ENCODE measurements at places on chromosomes 5 and 9. TPM values are rescaled to one million over a fixed set of nuclear protein-coding genes. Genes with fewer than 3 reads are reported as not detected.

- peaks cover 38% of the 10 kb centered on the region for H3K4me1 ChIP-seq
- no peak for DNase-seq
- no peaks in the 10 kb centered on the region for H3K36me3 ChIP-seq
- H3K27ac ChIP-seq = peak overlapping the region; percentile 67
Measured at GRCh38 chr5:126508251-126508961, 85.2 kb downstream of the GRAMD2B start.

DNA sequence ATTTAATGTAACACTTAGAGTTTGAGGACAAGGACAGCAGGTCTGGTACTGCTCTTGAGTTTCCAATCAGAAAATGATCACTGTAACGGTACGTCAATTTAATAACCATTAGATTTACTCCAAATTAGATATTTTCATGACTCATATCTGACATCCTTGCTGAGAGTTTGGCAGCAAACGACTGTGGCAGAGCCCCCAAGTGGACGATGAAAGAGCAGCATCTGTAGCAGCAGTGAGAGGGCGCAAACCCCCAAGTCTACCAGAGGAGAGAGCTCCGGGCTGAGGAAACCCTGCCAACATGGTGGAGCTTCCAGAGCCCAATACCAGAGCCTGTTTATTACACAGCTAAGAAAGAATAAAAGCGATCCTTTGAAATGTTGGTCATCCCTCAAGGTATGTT is 73.2 kb upstream of the EPB41L4A start:
- H3K4me3 ChIP-seq = no peak overlapping the region
- H3K27me3 ChIP-seq = no peaks in the 10 kb centered on the region
- H3K27ac ChIP-seq = no peak overlapping the region
- no peaks in the 10 kb centered on the region for H3K36me3 ChIP-seq
- DNase-seq = peak; percentile 70

DNA sequence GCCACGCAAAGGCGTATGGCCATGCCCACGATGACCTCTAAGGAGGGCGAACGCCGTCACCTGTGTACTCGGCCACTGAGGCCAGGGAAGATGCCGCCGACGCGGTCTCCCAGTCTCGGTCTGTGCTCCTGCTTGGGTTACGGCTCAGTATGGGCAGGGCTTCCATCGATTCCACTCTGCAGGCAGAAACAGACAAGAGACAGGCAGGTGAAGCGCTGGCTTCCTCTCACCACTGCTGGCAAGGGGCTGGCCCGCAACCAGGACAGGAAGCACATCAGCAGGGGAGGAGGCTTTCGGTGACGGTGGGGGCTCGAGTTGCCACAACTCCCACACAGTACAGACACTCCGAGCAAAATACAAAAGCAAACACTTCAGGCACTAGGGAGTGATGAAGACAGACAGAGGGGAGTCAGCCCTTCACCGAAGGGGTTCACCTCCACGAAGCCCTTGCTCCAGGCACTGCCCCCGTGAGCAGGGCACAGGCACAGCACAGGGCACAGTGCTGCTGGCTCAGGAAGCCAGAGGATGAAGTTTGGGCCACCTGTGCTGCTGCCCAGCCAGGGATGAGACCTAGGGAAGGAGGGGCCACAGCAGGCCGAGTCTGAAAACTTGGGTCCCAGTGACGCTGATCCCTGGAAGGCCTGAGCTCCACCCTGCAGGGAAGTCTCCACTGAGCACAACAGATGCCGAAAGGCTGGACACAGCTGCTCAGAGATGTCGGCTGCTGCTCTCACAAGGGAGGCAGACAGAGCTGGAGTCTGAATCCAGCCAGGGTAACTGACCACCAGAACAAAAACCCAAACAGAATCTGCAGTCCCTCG is 91.3 kb downstream of the CAMSAP1 start:
- no peaks in the 10 kb centered on the region for H3K4me1 ChIP-seq
- no peak for DNase-seq
- H3K36me3 ChIP-seq = peaks cover 79% of the 10 kb centered on the region
- no peak overlapping the region for H3K27ac ChIP-seq
- H3K4me3 ChIP-seq = no peak overlapping the region

DNA sequence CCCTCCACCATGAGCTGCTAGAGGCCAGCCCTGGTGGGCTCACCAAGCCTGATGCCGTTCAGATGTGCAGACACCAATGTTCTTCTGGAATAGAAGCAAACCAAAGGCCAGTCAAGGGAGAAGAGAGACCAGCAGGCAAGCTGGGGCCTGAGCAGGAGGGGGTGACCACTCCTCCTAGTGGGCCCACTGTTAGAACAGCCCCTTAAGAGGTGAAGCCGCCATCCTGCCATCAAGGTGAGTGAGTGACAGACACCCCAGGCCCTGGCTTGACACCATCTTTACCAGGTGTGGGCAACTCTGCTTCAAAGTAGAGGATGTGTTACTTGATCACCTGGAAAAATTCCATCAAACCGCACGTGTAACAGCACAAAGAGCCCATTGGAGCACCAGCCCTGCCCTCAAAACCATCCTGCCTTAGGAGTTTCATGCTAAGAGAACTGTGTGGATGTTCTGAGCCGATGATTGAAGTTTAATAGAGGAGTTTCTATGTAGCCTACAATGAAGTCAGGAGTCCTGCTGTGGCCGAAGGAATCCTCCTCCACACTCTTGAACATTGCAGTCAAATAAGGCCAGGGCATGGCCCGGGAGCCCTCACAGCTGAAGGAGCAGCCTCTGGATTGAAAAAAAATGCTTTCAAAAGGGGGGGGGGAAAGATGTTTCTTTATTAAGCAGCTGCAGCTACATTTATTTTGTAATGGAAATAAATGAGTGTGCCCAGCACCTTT is 20.8 kb downstream of the AMBP start:
- H3K36me3 ChIP-seq = no peaks in the 10 kb centered on the region
- peak; percentile 55 for DNase-seq
- no peak overlapping the region for H3K27ac ChIP-seq
- no peak overlapping the region for H3K4me3 ChIP-seq
- H3K27me3 ChIP-seq = no peaks in the 10 kb centered on the region

DNA sequence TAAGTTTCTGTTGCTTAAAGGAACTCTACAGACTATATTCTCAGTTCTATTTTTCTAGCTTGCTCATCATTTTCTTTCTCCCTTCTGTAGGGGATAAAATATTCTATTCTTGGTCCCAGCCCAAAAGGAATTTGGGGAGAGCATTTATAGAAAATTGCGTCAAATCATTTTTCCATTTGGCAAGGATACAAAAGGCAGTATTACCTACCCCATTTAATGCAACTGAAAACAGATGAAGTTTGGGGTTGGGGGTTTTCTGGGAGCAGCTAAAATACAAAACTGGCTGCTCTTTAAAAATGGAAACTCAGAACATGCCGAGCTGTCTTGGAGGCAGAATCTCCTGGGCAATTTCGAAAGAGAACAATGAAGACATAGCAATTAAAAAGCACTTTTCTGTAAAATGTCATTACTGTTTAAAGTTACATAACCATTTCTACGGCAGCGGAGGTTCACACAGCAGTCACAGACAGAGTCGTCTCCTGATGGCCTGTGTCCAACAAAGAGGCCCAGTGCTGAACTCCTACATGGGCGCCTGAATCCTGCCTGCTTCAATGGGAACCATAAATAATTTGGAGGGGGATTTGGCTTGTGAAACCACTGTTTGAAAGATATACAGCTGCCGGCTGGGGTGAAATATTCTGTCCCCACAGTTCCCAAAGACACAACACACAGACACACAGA is 152.4 kb downstream of the BRINP1 start:
- H3K4me3 ChIP-seq = no peak overlapping the region
- no peaks in the 10 kb centered on the region for H3K4me1 ChIP-seq
- H3K27me3 ChIP-seq = no peaks in the 10 kb centered on the region
- no peak overlapping the region for H3K27ac ChIP-seq

- DNase-seq = no peak
- no peaks in the 10 kb centered on the region for H3K36me3 ChIP-seq
- H3K4me1 ChIP-seq = no peaks in the 10 kb centered on the region
Measured at GRCh38 chr9:106883626-106884190, 20.7 kb downstream of the ZNF462 start.

GRCh38 chr9:124137944-124138335 is 119.8 kb upstream of the NEK6 start:
- no peak overlapping the region for H3K4me3 ChIP-seq
- no peak overlapping the region for H3K27ac ChIP-seq
- H3K4me1 ChIP-seq = no peaks in the 10 kb centered on the region
- no peaks in the 10 kb centered on the region for H3K36me3 ChIP-seq
- H3K27me3 ChIP-seq = no peaks in the 10 kb centered on the region
- no peak for DNase-seq

DNA sequence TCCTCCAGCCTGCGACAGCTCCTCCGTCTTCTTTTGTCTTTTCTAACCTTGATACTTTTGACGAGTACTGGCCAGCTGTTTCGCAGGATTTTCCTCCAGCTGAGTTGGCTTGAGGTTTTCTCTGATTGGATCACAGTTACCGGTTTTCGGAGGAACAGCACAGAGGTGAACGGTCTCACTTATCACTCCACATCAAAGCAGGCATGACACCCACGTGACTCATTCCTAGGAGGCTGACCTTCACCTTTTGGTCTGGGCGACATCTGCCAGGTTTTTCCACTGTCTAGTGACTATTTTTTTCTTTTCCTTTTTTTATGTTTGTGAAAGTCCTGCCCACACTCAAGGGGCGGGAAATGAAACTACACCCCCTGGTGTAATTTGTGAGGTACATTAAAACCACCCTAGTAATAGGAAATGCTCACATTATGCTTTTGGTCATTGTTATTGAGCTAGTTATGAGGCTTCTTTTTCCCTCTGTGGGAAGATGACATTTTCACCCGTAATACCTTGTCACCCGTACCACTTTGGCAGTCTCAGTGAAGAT is 319.2 kb downstream of the GADD45G start:
- peak; percentile 55 for DNase-seq
- H3K27me3 ChIP-seq = no peaks in the 10 kb centered on the region
- H3K4me3 ChIP-seq = no peak overlapping the region
- no peak overlapping the region for H3K27ac ChIP-seq
- H3K36me3 ChIP-seq = no peaks in the 10 kb centered on the region

DNA sequence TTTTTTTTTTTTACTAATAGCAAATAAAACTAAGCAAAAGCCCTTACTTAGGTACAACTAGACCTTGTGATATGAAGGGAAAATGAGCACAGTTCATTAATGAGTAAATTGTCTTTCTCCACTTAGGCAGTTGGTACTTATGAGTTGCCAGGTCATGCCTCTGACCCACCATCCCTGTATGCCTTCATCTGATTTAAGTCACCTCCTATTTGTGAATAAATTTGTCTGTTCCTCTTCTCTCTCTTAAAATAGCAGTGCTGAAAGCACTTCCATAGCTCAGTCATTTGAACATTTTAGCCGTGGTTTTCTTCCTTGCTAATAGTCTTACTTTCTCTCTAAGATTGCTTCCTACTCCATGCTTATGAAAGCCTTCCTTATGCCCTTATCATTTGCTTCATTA is 61.4 kb downstream of the SLC44A1 start:
- H3K36me3 ChIP-seq = no peaks in the 10 kb centered on the region
- H3K27me3 ChIP-seq = no peaks in the 10 kb centered on the region
- H3K27ac ChIP-seq = no peak overlapping the region
- DNase-seq = no peak
- H3K4me1 ChIP-seq = no peaks in the 10 kb centered on the region

The OMD gene
- 22.7 TPM for total RNA-seq

The C5orf24 gene
- total RNA-seq = 33.7 TPM
